SK-N-SH (cell line): ENCODE measurements at places on chromosomes 6 and 20.

DNA sequence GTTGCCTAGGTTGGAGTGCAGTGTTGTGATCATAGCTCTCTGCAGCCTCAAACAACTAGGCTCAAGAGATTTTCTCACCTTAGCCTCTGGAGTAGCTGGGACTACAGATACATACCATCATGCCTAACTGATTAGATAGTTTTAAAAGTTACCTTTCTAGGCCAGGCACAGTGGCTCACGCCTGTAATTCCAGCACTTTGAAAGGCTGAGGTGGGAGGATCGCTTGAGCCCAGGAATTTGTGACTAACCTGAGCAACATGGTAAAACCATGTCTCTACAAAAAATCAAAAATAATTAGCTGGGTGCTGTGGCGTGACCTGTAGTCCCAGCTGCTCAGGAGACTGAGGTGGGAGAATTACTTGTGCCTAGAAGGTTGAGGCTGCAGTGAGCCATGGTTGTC, 41.2 kb downstream of the SLC17A5 start:
- DNase-seq = no peak

- DNase-seq = no peak
These were observed 158.6 kb downstream of the GJA1 start for GRCh38 chr6:121594053-121594452.

- no peak for DNase-seq
These were observed 74.1 kb upstream of the SLC4A11 start for GRCh38 chr20:3312940-3313682.

- no peak for DNase-seq
These were observed 79.3 kb downstream of the COL12A1 start for GRCh38 chr6:75126518-75126917.

GRCh38 chr6:36659271-36659670, 19.2 kb upstream of the CDKN1A start:
- no peak for DNase-seq

- DNase-seq = no peak
These were observed 99.3 kb downstream of the AIG1 start for GRCh38 chr6:143160015-143160414.

GRCh38 chr6:92962846-92963245, 456.5 kb downstream of the EPHA7 start:
- no peak for DNase-seq

- peak; percentile 64 for DNase-seq
These were observed 31.7 kb upstream of the SCUBE3 start for GRCh38 chr6:35181933-35182612.

DNA sequence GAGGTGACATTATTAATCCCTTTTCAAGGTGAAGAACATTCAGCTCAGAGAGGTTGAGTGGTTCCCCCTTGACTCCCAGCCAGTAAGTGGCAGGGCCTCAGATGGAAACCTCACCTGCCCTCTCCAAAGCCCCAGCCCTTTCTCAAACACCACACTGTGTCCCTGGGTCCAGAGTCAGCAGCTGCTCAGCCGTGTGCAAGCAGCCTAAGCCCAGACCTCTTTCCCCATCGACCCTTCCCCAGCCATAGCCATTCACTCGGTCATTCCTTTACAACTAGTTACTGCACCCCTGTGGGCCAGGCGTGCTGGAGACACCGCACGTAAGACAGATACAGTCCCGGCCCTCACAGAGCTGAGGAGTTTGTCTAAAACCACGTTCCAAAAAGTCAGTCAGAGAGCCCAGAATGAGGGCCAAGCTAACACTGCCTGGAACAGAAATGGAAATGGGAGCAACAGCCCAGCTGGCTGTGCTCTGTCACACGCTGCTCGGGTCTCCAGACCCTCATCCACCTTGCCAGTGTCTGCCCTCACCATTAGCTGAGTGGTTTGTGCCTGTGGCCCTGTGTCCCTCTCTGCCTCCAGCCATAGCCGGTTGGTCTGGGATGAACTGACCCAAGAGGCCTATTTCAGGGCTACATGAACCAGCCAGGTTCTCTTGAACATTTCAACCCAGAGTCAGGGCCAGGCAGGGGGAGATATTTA, 29.6 kb downstream of the ZC3H12D start:
- DNase-seq = no peak

DNA sequence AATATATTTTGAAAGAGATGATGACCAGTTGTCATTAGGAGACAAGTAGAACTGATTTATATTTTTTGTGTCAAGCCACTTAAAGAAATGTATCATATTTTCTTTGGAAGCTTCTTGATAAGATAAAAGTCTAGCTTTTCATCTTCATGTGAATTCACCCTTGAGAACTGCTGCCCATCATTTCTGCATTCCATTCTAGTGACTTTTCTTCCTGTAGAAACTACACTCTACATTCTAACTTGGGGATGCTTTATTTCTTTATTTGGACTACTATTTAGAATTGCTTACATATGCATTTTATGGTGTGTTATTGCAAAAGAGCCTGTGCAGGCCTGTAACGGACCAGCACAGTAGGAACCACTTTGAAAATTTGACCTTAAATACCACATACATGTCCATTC, 335.0 kb upstream of the KCNQ5 start:
- no peak for DNase-seq

DNA sequence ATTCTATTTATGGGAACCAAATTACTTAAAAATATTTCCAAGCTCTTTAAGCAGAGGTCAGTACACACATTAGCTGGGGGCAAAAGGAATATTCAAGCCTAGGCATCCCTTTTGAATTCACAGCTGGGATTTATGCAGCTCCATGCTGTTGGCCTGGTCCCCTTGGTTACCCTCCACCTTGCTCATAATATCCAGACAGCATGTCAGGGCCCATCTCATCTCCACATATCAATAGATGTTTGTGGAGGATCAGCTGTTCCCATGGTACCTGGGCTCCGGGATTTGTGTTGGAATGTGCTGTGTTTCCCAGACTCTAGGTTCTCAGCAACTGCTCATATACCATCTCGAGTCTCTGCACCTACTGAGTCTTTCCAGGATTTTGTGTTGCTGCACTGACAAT, 534.8 kb downstream of the BMP2 start:
- DNase-seq = no peak

- no peak for DNase-seq
These were observed 18.5 kb upstream of the SCUBE3 start for GRCh38 chr6:35195120-35195780.

GRCh38 chr6:56339524-56339923, 92.1 kb upstream of the COL21A1 start:
- DNase-seq = no peak

DNA sequence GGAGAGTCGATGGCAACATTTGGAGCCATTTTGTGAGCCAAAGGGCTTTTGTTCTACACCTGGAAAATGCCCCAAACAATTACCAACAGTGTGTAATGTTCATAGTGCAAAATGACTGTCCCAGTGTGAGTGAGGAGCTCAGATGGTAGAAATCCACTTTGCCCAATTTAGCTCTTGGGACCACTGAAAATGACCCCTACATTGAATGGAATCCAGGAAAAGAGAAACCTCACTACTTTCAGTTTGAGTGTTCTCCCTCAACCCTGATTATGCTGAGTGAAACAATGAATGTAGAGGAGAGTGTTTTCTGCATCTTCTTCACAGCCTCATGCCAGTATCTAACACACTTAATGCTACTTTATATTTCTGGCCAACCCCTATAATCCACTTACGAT, 84.9 kb upstream of the NRN1 start:
- no peak for DNase-seq

DNA sequence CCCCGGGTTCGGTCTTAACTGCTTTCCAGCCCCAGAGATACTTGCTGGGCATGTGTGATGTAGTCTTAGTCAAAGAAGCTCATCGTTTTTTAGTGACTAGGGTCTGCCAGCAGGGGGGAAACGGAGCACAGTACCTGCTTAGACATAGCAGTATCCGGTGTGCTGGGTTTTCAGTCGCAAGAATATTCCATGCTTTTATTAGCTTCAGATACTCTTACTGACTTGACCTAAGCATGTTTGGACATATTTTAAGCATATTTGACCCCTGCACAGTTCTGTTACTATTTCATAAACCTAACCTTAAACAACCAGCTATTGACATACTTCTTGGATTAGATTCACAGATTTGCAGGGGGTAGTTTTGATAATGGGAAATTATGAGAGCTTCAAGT, 3.0 kb downstream of the E2F3 start:
- peak; percentile 69 for DNase-seq
